ENCODE measurements at places on chromosomes 3 and 15. TPM values are rescaled to one million over a fixed set of nuclear protein-coding genes. Genes with fewer than 3 reads are reported as not detected.

DNA sequence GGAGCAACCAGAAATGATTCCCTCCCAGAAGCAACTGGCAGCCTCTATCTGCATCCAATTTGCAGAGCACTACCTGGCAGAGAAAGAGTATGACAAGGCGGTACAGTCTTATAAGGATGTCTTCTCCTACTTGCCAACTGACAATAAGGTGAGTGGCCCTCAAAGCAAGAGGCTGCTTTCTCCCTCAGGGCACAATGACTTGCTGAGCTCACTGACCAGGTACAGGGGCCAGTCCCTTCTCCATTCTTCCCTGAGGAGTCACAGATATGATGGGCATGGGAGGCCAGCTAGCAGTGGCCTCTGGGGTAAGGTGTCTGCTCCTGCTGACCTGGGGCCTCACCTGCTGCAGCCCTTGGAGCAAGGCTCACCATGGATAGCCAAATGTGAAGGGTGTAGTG, 20.3 kb downstream of the CSRNP1 start:
- DNase-seq = no peak

GRCh38 chr3:126056681-126057500, 27.0 kb downstream of the SLC41A3 start:
- no peak for DNase-seq

- DNase-seq = no peak
These were observed 42.8 kb downstream of the GRIP2 start for GRCh38 chr3:14497321-14497720.

DNA sequence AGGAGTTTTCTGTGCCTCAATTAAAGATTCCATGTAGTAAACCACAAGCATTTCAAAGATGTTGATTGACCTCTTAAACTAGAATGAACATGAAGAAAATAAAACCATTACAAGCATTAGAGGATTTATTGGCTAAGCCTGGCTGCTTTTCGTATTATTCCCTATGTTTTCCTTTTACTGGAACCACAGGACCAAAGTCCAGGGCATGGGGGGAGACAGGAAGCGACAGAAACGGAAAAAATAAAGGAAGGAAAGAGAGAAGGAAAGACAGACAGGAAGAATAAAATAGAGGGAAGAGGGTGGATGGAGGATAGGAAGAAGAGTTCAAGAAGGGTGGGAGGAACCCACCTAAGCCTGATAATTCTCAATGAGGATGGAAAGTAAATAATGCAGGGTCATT, 169.9 kb downstream of the SHQ1 start:
- DNase-seq = no peak

DNA sequence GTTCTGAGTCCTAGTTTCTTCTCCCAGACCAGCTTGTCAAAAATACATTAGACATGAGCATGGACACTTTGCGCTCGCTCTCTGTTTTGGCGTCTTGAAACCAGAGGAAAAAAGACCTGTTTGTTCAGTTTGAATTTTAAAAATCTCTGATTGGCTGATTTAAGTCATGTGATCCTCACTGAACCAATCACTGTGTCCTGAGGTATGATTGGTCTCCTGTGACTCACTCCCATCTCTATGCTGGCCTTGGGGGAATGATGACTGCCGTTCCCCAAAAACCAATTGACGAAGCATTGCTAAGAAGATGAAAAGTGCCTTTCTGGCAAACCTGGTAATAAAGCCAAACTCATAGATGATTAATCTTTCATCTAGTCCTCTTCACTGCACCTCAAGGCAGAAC, 256.5 kb downstream of the IL5RA start:
- no peak for DNase-seq

GRCh38 chr3:86890741-86891396, 100.1 kb downstream of the VGLL3 start:
- DNase-seq = peak; percentile 8

DNA sequence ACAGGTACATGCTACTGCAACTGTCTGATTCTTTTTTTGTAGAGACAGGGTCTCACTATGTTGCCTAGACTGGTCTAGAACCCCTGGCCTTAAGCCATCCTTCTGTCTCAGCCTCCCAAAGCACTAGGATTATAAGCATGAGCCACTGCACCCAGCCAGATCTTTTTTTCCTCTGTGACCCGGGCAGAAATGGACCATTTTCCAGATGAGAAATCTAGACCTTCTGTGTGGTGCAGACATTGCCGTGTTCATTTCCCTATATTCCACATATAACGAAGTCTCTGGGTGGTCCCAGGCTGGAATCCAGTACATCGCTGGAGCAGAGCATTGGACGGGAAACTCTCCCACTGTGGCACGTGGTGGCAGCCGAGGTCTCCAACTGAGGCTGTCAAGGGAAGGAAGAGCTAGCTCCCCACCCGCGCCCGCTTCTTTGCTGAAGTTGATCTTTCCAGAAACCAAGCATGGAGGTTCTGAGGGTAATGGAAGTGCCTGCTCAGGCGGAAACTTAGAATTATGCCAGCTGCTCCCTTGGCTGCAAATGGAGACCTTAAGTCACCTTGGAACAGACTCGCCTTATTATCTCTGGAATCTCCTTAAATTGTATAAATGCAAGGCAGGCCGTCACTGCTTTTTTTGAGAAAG, 23.1 kb upstream of the TXNRD3 start:
- no peak for DNase-seq

DNA sequence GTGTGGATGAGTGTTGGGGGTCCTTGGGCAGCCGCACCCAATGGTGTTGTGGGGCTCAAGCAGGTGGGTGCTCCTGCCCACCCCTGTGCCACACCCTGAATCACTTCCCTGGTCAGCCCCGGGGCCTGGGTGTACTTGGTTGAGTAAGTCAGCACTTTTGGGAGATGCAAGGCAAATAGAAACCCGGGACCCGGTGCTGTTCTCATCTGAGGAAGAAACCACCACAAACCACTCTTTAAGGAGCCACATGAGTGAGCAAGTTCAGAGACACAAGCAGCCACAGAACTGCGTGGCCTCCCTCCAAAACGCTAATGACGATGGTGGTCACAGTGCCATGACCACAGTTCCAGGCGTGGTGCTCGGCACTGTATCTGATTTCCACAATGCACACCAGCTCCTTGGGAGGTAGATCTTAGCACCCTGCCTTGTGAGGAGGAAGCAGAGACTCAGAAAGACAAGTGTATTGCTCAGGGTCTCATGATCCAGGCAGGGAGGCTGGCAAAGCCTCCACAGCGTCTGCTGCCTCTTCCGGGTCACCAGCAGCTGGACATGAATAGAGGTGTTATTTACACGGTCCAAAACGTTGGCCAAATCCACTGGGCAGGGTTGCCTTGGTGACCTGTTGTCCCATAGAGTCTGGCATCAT, 118.2 kb upstream of the ALDH1A3 start:
- DNase-seq = no peak

The CCRL2 gene
- polyA plus RNA-seq = 3.6 TPM

The ISLR gene
- polyA plus RNA-seq = 45.1 TPM

The TIPARP gene
- polyA plus RNA-seq = 32.0 TPM

The CHST13 gene
- 0.35 TPM for polyA plus RNA-seq

The DNAH12 gene
- polyA plus RNA-seq = 10.0 TPM

All from right lung (tissue), 10 donors.